ENCODE measurements at places on chromosomes 3 and 15.

DNA sequence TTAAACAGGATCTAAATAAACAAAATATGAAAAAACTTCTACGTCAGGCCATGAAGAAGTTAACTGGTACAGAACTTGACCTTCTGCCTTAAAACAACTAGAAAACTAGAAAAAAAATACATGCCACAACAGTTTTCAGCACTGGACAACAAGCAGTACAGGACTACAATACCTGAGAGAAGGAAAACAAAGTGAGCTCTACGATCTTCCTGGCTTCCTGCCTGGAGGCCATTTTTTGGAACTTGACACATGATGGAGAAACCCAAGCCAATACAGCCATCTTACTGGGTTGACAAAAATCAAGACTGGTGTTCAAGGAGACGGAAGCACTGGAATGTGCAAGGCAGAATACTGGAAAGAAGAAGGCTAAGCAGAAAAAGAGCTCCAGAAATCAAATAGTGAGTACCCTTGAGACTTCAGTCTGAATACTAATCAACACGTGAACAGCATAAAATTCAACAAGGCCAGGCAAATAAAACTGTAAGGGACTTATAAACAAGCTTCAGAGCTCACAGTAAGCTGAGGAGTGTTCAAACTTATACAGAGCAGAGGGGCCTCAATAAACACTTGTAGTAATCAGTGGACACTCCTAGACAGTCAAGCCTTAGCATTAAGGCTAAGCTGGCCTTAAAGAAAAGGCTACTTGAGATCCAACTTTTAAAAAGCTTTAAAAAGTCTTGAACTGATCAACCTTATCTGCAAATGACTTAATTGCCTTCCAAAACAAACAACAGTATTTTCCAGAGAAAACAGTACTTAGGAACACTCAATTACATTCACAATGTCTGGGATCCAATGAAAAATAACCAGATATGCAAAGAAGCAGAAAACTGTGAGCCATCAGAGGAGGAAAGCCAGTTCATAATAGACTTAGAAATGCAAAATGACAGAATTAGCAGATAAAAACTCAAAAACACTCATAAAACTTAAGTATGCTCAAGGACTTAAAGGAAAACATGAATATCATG is 63.2 kb downstream of the DLG1 start:
- peak; percentile 11 for DNase-seq

GRCh38 chr15:34795267-34796081 is at the start of gene ACTC1:
TSS of gene ACTC1 (minus strand) at chr15:34795549. CDS start at chr15:34794808, 741 bp downstream.
- DNase-seq = peak; percentile 82

DNA sequence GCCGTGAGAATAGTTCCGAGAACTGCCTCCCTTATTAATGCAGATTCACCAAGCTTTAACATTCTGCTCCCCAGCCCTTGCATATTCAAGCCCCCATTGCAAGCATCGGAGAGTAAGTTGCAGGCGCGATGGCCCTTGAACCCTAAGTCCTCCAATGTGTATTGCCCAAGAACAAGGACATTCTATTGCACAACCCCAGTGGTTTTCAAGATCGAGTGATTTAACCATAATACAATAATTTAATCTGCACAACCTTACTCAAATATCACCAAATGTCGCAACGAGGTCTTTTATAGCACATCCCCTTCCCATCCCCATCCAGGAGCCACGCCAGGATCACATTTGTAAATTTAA is 21.7 kb upstream of the PLXND1 start:
- no peak for DNase-seq

- no peak for DNase-seq
These were observed 77.3 kb downstream of the RORA start for GRCh38 chr15:61151791-61152190.

GRCh38 chr3:67923796-67924195 is 269.4 kb upstream of the SUCLG2 start:
- no peak for DNase-seq

GRCh38 chr15:90469723-90470122 is 60.0 kb upstream of the CRTC3 start:
- no peak for DNase-seq

DNA sequence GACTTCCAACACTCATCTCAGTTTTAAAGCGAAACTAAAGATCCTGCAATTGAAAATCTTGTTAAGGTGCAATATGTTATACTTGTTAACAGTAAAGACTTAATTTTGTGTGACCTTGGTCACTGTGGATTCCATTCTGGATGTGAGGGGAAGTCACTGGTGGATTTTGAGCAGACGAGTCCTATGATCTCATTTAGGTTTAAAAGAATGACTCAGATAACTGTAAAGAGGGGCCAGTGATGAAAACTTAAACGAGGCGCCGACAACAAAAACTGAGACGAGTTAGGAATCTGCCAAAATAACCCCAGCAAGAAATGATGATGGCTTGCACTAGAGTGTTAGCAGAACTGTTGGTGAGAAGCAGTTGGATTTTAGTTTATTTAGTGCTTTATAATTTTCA is 56.5 kb downstream of the LRRC28 start:
- no peak for DNase-seq

DNA sequence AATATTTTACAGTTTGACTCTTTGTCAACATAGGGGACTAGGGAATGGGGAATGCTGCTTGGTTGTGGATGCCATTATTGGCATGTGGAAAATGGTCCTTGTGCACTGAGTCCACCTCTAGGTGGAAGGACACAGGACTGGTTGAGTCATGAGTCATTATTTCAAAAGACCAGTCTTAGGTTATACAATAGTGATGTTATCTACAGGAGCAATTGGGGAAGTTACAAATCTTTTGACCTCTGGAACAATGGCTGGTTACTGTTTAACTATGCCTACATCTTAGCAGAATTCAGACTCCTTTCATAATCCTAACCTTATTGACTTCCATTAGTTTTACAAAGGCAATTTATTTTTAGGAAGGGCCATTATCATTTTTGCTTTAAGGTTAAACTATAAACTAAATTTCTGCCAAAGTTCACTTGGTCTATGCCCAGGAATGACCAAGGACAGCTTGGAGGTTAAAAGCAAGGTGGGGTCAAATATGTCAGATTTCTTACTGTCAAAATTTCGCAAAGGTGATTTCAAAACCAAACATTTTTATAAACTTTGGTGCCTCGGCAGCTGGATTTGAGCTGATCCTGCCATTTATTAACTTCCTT is 11.8 kb upstream of the CCR8 start:
- DNase-seq = peak; percentile 59

- no peak for DNase-seq
These were observed 125.3 kb upstream of the SKOR1 start for GRCh38 chr15:67700023-67700422.

DNA sequence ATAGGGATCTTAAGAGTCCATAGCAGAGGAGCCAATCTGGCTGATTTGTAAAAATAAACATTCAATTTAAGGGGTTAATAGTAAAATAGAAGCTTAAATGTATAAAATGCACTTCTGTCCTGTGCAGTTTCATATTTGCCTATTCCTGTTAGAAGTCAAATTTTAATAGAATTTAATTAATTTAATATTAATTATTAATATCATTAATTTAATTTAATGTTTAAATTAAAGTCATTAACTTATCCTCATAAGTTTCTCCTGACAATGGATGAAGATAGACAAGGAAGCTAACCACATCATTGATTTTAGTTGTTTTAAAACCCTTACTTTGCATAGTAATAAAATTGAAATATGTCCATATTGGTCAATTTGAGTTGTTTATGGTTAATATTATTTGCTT is 1096.2 kb upstream of the EPHA6 start:
- DNase-seq = no peak

DNA sequence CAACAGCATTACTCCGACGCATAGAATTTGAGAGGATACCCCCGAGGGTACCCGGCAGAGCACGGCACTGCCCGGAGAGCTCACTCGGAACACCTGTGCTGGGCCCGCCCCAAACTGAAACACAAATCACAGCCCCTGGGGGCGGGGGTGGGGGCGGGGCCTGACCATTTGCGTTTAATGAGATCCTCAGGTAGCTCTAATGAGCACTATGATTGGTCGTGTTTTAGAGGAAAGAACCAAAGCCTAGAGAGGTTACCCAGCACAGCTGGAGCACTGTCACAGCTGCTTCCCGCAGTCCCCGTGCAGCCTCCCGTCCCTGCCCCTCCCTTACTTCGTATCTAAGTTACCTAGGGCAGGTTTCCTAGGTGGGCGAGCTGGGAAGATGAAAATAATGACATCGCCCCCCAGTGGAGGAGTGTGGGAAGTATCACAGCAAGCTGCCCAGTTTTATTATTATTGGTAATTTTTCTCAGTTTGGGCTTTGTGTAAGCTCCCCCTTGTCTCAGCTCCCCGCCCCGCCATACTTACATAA is 187.1 kb downstream of the PDE8A start:
- peak; percentile 52 for DNase-seq

DNA sequence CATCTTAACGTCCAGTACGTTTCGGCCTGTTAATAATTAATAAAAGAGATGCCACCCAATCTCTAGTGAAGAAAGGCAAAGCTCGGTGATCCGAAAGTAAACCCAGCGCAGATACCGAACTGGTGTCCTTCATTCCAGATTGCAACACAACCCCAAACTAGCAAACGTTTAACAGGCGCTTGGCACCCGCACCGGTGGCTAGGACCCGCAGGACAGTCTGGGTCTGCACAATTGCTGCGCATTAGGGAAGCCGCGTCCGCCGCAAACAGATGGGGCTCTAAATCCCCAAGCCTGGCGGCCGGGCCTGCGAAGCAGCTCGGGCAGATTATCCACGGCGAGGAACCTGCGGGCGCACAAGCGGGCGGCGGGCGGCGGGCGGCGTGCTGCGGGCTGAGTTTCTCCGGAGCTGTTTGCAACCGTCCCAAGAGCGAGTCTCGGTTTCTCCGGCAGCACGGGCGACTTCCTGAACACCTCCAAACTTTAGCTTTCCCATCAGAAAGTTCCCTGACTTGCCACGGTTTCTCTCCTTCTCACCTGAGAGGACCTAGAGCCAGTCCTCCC is 112.1 kb upstream of the ICE2 start:
- DNase-seq = peak; percentile 69

DNA sequence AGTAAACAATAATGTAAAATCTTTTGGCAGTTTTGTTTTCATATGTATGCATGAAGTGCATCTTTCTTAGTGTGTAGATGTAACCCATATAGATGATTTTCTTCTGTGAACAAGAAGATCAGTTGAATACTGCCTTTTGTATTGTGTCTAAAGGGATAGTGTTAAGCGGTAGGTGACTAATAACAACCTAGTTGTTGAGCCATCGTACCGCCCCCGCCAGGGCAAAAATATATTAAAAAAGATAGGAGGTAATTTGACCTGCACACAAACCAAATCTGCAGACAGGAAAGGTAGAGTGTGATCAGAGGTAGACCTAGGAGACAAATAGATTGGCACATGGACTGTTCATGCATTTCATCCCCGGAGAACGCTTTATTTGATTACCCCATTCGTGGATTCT is 3.3 kb upstream of the GMNC start:
- peak; percentile 44 for DNase-seq

GRCh38 chr3:156160647-156161046 is 40.3 kb downstream of the KCNAB1 start:
- no peak for DNase-seq

DNA sequence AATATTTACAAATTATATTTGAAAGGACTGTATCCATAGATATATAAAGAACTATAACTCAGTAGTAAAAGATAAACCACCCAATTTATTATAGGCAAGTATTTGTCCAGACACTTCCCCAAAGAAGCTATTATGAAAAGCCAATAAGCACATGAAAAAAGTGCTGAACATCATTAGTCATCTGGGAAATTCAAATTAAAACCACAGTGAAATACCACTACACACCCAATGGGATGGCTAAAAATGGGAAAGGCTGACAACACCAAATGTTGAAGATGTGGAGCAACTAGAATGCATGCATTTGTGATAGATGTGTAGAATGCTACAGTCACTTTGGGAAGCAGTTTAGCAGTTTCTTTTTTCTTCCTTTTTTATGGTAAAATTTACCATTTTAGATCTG is 147.0 kb downstream of the PDE8A start:
- DNase-seq = no peak

DNA sequence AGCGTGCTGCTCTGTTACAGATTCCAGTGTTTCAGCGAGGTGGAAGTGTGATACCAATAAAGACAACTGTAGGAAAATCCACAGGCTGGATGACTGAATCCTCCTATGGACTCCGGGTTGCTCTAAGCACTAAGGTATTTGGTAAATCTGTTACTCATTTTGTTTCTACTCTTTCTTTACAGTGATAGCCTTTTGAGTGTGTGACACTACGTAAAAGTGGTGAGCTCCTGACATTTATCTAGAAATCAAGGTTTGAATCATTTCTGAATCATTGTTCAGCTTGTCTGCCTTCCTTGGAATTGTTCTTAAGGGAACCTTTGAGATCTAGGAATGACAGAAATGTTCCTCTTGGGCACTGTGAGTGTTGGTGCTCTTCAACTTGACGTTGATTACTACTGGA is 11.2 kb upstream of the CAPN3 start:
- DNase-seq = no peak

GRCh38 chr3:194364314-194364651 is 5.3 kb downstream of the LRRC15 start:
- no peak for DNase-seq

- DNase-seq = peak; percentile 84
These were observed at the start of gene RASGRP1 for GRCh38 chr15:38564557-38565286. TSS of gene RASGRP1 (minus strand) at chr15:38564814. CDS start at chr15:38564628, 186 bp downstream.

DNA sequence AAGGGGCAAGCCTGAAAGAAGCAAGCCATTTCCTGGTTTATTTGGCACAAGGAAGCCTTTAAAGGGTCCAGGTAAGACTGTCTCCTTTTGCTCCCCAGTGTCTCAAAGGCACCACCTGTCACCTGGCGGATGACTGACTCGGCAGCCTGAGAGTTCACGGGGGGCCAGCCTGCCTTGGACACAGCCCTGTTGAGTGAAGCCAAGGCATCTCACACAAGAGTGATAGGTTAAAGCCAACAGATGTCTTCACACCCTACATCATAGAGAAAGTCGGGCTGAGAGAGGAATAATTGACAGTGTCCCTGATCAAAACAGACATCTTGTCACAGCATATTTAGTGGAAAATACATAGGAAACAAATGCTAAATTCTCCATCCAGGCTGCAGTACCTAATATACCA is 28.2 kb upstream of the LIPC start:
- no peak for DNase-seq

DNA sequence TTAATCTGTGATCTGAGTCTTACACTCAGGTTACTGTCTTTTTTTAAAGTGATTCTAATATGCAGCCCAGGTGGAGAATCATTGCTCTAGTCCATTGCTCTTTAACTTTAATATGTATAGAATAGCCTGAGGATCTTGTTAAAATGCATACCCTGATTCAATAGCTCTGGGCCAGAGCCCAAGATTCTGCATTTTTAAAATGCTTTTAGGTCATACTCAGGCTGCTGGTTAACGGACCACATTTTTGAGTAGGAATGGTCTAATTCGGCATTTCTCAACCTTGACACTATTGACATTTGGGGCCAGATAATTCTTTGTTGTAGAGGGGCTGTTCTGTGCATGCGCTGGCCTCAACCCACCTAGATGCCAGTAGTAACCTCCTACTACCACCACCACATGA is 20.9 kb upstream of the FSTL1 start:
- DNase-seq = no peak

GRCh38 chr15:37550360-37551024 is 383.9 kb upstream of the TMCO5A start:
- DNase-seq = no peak
